NCI-H1694 (cell line): ENCODE measurements at places on chromosomes 2 and 18.

GRCh38 chr2:175402571-175402970 is 221.1 kb upstream of the ATP5MC3 start:
- DNase-seq = no peak

DNA sequence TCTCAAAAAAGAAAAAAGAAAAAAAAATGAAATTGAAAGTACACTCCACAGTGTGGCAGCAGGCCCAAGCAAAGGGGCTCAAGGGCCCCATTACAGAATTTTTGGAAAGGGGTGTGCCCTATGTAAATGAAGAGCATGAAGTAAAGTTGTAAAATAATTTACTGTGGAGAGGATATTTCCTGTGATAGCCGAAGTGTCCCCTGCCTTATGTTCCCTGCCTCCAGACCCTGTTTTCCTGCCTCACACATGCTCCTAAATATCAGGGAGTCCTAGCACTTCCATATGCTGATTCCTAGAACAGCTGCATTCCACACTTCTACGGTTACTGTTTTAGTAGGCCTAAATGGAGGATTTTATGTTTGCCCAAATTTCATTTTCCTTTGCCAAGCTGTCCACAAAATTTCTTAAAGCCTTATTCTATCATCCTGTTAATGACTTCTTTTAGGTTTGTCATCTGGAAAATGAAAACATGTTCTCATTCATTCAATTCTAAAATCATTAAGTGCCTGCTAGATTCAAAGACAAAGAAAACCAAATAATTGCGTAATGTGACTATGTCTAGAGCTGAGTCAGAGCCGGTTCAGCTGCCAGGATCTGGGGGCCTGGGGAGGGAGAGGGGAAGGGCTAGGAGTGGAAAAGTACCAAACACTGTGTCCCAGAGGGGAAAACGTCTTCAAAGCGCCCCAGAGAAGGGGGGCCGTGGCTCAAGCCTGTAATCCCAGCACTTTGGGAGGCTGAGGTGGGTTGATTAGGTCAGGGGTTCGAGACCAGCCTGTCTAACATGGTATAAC is 25.9 kb upstream of the IMPA2 start:
- no peak for DNase-seq

GRCh38 chr2:55010149-55010591 is 40.1 kb downstream of the RTN4 start:
- DNase-seq = peak; percentile 67

DNA sequence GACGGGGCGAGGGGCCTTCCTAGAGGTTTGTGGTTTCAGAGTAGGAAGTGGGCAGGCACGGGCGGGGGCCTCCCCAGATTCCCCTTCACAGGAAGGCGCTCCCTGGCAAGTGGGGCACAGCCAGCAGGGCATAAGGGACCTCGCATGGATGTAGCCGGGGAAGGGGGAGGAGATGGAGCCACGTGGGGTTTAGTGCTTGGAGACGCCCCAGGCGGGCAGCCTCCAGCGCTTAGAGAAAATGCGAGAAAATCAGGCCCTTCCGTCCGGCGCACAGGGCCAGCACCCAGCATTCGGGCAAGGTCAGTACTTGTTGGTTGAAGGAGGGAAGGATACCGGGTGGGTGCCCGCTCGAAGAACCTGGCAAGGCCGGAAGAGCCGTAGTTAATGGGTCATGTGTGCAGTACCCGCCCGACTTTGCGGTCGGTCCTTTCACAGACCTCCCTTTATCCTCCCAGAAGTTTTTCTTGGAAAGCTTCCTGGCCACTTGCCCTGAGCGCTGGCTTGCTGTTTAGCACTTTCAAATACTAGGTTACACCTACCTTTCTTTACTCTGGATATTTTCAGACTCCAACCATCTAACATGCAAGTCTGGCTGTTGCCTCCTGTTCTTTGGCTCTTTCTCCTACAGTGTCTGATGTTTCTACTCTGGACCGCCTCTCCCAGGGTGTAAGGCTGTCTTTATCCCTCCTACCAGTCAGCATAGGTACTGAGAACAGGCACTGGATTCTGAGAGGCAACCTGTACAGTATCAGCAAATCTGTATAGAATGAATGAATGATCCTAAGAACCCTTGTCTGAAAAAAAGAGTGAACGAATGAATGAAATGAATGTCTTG is 78.1 kb downstream of the CIB4 start:
- no peak for DNase-seq

- no peak for DNase-seq
These were observed 4.7 kb upstream of the STAT1 start for GRCh38 chr2:191018643-191019119.

DNA sequence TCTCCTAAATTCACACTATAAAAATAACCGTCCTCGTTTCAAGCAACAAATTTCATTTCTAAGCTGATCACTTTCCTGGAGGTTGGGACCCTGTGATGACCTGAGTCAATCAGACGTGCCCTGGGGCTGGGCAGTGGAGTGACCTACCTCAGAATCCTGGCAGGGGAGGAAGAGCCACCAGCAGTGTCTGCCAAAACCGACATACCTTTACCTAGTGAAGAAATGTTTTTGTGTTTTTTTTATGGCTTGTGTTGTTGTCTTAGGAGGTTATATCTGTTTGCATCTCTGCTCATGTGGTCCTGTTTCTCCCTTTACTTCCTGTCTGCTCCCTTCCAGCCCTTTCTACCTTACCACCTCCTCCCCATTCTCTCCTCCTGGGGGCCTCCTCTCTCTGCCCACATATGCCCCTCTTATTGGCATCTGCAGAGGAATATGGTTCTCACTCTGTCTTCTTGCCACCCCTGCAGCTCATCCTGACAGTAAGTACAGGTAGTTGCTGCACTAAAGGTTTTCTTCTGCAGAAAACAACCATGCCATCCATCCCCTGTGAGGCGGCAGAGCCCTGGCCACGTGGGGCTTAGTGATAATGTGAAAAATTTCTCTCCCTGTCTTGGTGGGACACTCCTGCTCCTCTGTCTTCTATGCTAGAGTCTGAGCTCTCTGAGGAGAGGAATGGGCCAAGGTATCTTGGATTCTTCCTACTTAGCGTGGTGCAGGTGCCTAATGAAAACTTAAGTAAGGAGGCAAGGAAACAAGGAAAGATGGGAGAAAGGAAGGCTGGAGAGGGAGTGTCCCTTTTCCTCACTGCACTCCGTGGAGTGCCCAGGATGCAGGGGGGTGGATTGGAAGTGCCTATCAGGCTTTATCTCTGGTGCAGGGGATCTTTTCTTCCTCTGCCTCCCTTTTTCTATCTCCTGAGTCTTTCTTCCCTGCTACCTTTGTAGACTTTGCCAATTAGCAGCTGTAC is 15.4 kb downstream of the ACOXL start:
- no peak for DNase-seq

GRCh38 chr2:33316328-33316727 is 160.1 kb upstream of the RASGRP3 start:
- no peak for DNase-seq

DNA sequence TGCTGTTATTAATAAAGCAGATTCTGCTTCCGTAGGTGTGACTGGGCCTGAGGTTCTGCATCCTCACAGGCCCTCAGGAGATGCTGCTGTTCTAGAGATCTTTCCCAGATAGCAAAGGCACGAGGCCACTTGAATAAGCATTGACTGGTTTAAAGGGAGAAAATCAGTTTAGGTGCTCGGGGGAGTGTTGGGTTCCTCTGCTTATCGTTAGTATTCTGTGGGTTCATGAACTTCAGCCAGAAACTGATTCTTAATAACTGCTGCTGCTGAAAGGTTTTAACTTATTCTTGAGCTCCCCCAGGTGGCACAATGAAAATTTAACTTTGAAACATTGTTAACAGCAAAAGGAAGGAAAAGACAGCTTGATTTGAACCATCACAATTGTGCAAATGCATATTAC is 56.9 kb downstream of the ITGA6 start:
- DNase-seq = peak; percentile 25

GRCh38 chr2:115976916-115977315 is 1534.5 kb downstream of the DPP10 start:
- DNase-seq = no peak

DNA sequence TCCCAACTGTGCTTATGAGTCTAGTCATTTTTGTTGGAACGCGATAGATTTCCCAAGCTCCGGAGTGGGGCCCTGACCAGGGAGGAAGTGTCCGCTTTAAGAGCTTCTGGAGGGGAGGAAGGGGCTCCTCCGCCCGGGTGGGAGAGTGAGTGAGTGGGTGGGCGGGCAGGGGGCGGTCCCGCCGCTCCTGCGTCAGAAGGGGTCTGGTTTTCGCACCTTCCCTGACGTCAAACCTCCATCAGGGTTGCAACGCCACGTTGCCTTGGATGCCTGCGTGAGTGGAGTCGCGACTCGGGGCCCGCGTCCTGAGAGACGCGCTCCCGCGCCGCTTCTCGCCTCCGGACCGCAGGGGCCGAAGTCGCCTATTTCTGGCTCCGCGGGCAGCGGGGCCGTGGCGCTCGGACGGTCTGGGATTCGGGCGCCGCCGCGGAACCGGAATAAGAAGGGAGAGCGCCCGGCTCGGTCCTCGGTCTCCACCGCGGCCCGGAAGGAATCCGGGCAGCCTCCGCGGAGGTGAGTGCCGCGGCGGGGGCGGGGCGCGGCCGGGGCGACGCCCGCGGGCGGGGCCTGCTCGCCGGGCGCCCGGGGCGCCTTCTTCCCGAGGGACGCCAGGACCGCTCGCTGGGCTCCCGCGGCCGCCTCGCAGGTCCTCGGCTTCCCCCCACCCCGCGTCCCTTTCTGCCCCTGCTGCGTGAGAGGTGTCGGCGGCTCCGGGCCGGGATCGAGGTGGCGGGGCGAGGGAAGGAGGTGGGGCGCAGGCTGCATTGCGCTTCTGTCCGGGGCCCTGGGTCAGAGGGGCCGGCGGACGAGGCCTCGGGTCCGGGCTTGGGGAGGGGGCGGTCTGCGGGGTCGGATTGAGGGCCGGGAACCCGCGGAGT is at the start of gene ZDBF2:
Gene ZDBF2 (plus strand): TSS at position 230 of the 878 bp plus-strand sequence. CDS start 7,187 bp downstream, outside the sequence.
- no peak for DNase-seq

DNA sequence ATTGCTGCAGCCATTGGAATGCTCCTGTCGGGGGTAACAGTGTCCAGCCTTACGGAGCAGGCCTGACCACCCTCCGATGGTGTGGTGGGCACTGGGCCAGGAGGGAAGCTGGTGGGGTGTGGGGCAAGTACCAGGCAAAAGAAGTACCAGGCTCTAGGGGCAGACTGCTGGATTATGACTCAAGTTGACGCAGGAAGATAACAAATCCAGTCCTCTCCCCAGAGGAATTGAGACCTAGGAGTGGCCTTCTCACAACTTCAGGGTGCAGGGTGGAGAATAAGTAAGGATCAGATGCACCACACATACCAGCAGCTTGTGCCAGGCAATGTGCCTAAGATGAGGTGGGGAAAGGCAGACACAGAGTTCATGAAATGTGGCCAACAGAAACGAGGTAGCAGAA is 37.9 kb downstream of the SEMA4F start:
- DNase-seq = no peak

DNA sequence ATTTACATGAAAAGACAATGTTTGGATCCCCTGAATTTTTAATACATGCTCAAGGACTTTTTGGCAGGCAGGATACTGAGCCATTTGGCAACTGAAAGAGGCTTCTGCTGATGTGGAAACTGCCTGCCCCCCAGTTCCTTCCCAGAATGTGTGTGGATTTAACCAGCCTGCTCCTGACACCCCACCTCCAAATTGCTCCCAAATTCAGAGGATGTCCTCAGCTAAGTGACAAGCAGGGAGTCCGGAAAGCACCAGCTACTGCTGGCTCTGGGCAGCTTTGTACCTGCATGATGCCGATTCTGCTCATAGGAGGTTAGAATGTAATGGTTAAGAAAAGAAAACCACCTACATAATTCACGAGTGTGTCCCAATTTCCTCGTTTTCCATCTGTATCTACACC is 197.5 kb downstream of the CDH20 start:
- DNase-seq = no peak

DNA sequence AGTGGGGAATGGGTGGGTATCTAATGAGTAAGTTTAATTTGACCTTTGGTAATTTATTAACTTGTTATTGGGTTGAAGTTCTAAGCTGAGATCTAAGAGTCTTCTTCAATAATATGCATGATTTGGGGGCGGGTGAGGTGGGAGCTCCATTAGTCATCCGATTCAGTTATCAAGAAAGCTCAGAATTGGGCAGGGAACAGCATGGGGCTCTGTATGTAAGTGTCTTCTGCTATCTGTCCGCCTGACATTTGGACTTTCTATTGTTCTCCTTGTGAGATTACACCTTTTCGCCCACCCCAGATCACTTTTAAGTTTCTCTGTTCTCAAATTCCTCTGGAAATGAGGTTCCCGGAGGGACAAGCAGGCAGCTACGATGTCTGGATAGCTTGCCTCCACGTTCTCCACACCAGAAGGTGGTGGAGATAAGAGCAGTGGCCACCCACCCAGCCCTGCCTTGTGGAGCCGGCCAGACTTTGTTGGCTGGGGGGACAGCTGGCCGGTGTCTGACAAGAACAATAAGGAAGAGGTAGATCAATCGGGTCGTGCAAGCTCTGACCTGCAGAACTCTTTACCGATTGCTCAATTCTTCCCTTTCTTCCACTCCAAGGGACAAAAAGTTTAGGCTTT is 75.5 kb upstream of the GATA6 start:
- no peak for DNase-seq

GRCh38 chr2:62340994-62341484 is 145.1 kb downstream of the B3GNT2 start:
- DNase-seq = peak; percentile 50

DNA sequence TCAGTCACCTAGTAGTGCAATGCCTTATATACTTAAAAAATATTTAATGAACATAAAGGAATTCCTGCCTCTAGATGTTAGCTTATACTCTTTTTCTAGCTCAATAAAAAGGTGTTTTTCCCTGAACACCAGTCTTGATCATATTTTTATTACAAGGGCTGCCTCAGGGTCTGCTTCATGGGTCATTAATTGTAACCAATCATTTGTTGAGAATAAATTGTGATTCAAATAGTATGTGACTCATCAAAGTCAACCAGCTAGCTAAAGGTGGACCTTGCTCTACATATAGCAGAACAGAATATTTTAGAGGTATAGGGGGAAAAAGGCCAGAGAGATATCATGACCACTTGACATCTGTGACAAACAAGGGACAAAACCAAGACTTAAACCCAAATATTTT is 114.0 kb downstream of the PIK3C3 start:
- DNase-seq = no peak

DNA sequence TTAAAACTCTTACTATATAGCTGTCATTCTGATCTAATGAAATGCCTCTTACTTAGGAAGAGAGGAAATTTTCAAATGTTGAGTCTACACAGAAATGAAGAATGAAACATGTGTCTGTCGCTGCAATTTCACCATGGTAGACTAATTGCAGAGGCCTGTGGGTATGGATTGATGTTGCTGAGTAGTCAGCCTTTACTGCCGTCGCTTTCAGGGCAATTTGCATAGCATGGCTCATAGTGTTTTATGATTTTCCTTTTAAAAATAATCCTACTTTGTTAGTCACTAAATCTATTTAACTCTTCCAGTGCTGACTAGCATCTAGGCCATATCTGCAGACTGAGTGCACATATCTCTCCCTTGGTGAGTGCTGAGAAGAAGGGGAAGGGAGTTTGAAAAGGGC is 819.2 kb downstream of the SATB2 start:
- DNase-seq = no peak

- DNase-seq = no peak
These were observed 61.7 kb downstream of the CERS6 start for GRCh38 chr2:168517816-168518215.

GRCh38 chr2:12709207-12709522 is 7.6 kb upstream of the TRIB2 start:
- DNase-seq = no peak
